ENCODE measurements at places on chromosomes 11 and 22.

DNA sequence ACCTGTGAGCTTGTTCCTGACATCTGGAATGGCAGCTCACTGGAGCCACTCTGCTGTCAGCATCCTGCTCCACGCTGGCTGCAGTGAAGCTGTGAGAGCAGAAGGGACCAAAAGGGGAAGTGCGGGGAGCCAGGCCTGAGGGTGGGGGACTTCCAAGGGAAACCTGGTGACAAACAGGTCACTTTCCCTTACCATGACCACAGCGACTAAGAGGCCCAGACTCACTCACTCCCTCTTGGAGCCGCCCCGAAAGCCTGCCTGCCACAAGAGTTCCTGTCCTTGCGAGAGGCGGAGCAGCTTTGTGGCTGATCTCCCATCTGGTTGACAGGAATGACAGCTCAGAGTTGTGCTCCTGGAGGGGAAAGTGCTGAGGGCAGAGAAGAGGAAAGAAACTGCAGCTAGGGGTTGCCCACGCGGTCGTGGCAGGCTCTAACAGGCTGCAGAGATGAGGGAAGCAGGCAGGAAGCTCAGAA lies 183.8 kb upstream of the NTM start:
- DNase-seq: no peak

DNA sequence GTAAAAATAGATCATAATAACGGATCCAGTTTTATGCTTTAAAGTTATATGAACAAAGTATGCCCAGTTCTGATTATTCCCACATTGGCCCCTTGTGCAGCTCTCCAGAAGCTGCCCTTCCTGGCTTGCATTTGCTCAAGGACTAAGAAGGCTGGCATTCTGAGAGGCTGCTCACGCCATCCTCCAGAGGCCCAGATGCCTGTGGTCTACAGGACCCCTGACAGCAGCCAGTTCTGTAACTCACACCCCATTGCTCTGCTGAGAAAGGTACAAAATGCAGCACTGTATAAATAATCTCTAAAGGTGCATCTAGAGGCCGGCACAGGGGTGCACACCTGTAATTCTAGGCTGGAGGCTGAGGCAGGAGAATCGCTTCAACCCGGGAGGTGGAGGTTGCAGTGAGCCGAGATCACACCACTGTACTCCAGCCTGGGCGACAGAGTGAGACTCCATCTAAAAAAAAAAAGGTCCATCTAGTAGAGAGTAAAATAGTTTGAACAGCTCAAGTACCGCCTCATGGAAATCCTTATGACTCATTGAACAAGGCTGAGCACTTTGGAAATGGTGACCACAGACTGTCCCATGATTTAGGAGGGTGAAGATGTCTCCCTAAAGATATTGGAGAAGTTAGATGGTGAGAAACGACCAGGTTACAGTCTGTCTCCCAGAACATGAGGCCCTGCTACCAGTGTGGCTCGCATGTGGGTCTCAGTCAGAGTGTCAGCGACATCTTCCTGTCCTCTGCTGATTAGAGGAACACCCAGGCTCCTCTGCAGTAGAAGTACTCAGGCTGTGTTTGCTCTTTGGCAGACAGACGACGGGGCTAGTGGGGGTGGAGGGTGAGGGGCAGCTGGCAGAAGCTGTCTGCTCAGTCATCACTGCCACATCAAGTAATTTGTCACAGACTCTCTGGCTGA lies 56.3 kb downstream of the KREMEN1 start:
- DNase-seq: no peak

- no peak for DNase-seq
These were observed 10.6 kb downstream of the MAPK1 start for GRCh38 chr22:21856868-21857267.

DNA sequence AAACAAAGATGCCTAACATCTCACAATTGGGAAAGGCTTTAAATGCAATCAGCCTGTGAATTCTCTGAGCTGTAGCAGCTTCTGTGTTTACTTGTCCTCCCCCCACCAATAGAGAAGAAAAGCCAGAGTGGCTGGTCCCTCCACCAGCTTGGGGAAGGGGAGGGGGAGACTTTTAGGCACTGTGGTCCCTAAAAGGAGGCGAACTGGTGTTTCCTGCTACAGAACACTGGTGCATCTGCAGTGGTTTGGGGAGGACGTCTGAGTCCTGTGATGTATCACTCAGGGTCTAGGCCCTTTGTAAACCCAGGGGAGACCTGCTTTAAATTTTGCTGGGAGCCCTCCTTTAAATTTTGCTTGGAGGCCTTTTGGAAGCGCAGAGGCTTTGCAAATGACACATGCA lies 16.9 kb downstream of the TNRC6B start:
- no peak for DNase-seq
